ENCODE measurements at places on chromosomes 6 and 20. TPM values are rescaled to one million over a fixed set of nuclear protein-coding genes. Genes with fewer than 3 reads are reported as not detected.
A peak's percentile ranks its signal among the peaks of the same experiment; 100 is the strongest.

- H3K4me3 ChIP-seq: no peak overlapping the region
- no peak for DNase-seq
- H3K27me3 ChIP-seq: no peaks in the 10 kb centered on the region
These were observed 115.4 kb downstream of the OPRM1 start for GRCh38 chr6:154154389-154154967.

GRCh38 chr6:73652637-73653570, 888 bp downstream of the SLC17A5 start:
- H3K27me3 ChIP-seq: no peaks in the 10 kb centered on the region
- H3K4me3 ChIP-seq: peak overlapping the region; percentile 90
- peak overlapping the region; percentile 97 for H3K27ac ChIP-seq
- no peak for DNase-seq
- no peaks in the 10 kb centered on the region for H3K4me1 ChIP-seq

ARFGEF3 gene
- 28.1 TPM for total RNA-seq

OXT gene
- total RNA-seq: 4.5 TPM

- no peaks in the 10 kb centered on the region for H3K27me3 ChIP-seq
- no peaks in the 10 kb centered on the region for H3K4me1 ChIP-seq
- DNase-seq: no peak
- H3K36me3 ChIP-seq: no peaks in the 10 kb centered on the region
These were observed 88.6 kb upstream of the DUSP22 start for GRCh38 chr6:203661-204060.

- no peaks in the 10 kb centered on the region for H3K27me3 ChIP-seq
- peaks cover 5% of the 10 kb centered on the region for H3K4me1 ChIP-seq
- DNase-seq: peak; percentile 76
These were observed 15.2 kb upstream of the MRPS18A start for GRCh38 chr6:43702534-43703440.

DNA sequence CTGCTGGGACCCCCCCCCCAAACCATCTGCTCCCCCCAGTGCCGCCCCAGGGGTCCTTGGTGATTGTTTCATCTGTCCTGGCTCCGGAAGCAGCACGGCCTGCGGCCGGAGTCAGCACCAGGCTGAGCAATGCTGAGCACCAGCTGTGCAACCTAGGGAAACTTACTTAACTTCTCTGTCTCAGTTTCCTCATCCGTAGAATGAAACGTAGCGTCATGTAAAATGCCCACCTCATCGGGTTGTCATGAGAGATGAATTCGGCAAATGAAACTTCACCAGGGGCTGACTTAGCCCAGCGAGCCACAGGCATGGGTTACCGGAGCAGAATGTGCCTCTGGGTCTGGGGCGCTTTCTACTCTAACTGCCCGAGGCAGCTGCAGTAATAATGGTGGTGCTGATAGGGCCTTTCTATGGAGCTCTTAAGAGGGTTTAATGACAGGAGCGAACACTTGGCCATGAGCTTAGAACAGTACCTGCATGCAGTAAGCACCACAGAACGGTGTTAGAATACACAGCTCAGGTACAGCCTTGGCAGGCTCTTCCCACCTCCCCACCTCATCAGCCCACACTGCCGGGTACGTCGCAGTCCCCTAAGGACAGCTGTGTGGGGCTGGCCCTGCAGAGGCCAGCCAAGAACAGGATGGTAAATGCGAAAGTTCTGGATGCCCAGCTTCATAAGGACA, 1.7 kb downstream of the THBS2 start:
- DNase-seq: no peak
- peak overlapping the region; percentile 50 for H3K4me3 ChIP-seq
- no peaks in the 10 kb centered on the region for H3K27me3 ChIP-seq
- no peaks in the 10 kb centered on the region for H3K4me1 ChIP-seq

GABRR2 gene
- total RNA-seq: 0.32 TPM

- H3K4me1 ChIP-seq: no peaks in the 10 kb centered on the region
- no peak for DNase-seq
- no peak overlapping the region for H3K4me3 ChIP-seq
- no peaks in the 10 kb centered on the region for H3K27me3 ChIP-seq
- H3K27ac ChIP-seq: no peak overlapping the region
These were observed 179.8 kb downstream of the TASP1 start for GRCh38 chr20:13458860-13459451.

FAM217A gene
- total RNA-seq: not detected

DNA sequence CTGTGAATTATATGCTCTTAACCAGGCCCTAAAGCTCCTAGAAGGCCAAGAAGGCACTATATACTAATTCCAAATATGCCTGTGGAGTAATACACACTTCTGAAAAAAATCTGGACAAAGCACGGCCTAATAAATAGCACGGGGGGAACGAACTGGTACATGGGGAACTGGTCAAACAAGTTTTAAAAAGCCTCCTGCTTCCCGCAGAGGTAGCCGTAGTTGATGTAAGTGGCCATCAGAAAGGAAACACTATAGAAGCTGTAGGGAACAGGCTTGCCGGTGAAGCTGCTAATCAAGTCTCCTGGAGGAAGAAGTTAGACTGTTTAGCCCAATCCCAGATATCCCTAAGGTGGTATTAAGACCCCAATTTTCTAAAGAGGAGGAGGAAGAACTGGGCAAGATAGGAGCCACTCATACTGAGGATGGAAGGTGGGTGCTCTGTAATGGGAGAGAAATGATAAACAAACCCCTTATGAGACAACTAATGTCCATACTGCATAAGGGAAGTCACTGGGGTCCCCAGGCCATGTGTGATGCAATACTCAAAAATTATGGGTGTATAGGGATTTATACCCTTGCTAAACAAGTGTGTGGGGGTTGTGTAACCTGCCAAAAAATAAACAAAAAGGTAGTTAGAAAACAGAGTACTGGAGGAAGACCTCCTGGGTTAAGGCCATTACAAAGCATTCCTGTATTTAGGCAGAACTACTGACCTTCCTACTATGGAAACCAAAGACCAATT, 27.1 kb upstream of the ZNF318 start:
- H3K36me3 ChIP-seq: no peaks in the 10 kb centered on the region
- peaks cover 4% of the 10 kb centered on the region for H3K4me1 ChIP-seq
- no peak overlapping the region for H3K4me3 ChIP-seq

SPAG4 gene
- total RNA-seq: 3.4 TPM

DNA sequence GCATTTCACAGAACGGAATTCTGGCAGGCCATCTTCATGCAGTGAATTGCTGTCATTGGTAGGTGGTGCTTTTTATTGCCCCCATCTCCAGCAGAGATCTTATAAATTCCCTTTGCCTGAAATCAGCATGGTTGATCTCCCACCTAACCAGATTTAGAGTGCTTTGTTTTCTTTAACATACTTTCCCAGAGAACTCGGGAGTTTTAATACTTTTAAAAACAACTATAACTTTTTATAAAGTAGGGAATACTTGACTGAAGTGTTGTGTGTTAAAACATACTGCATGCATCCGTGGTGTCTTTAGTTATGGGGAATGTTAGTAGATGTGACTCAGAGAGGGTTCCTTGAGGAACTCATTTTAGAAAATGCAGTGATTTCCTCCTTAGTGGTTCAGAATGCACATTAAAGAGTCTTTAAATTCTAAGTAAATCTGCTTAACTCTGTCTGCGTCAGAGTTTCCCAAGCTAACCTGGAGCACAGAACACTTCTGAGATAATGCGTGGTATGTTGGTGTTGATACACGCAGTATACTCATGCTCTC, 54.9 kb downstream of the AKAP12 start:
- no peak overlapping the region for H3K4me3 ChIP-seq
- no peak overlapping the region for H3K27ac ChIP-seq
- H3K27me3 ChIP-seq: no peaks in the 10 kb centered on the region
- H3K4me1 ChIP-seq: no peaks in the 10 kb centered on the region
- DNase-seq: no peak

STMND1 gene
- total RNA-seq: 0.98 TPM

BPI gene
- not detected for total RNA-seq

RIPOR2 gene
- total RNA-seq: 70.5 TPM

MOG gene
- not detected for total RNA-seq

DNA sequence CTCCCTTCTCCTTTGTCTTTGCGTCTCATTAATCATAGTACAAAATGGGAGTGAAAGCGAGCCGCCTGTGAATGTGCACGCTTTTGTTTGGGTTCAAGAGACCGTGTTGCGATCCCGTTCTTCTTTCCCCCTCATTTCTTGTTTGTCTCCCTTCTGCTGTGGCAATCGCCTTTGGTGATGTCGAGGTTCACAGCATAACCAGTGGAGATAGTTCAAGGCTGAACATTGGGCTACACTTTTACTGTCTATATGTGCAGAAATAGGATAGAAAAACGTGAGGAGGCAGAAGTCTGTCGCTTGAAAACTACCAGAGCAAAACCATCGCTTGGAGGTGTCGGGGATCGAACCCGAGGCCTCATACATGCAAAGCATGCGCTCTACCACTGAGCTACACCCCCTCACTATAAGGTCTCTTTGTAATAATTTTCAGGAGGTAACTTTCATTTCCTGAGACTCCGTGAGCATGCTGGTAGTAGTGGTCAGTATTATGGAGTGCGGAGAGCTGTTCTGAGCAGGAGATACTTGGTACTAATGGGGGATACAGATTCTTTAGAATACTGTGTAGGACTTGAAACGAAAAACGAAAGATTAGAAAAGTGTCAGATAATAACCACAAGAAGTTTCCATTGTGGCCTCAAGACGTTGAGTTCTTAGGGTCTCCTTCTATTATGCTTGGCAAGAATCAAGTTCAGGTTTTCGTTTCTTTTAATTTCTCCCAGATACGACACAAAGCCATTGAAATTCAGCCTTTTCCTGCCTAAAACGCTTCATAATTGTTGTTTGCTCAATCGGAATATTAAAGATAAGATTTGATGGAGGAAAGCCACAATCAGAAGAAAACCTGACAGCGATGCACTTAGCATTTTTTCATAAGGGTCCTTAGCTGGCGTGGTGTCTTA, 106.6 kb downstream of the TRIM27 start:
- H3K27ac ChIP-seq: no peak overlapping the region
- no peaks in the 10 kb centered on the region for H3K4me1 ChIP-seq
- no peak overlapping the region for H3K4me3 ChIP-seq
- peaks cover 95% of the 10 kb centered on the region for H3K27me3 ChIP-seq
- H3K36me3 ChIP-seq: no peaks in the 10 kb centered on the region

TRPC4AP gene
- total RNA-seq: 69.5 TPM

PTCRA gene
- not detected for total RNA-seq
